Testis (tissue), 5 donors: ENCODE measurements at places on chromosomes 13 and 19. TPM values are rescaled to one million over a fixed set of nuclear protein-coding genes. Genes with fewer than 3 reads are reported as not detected.

DNA sequence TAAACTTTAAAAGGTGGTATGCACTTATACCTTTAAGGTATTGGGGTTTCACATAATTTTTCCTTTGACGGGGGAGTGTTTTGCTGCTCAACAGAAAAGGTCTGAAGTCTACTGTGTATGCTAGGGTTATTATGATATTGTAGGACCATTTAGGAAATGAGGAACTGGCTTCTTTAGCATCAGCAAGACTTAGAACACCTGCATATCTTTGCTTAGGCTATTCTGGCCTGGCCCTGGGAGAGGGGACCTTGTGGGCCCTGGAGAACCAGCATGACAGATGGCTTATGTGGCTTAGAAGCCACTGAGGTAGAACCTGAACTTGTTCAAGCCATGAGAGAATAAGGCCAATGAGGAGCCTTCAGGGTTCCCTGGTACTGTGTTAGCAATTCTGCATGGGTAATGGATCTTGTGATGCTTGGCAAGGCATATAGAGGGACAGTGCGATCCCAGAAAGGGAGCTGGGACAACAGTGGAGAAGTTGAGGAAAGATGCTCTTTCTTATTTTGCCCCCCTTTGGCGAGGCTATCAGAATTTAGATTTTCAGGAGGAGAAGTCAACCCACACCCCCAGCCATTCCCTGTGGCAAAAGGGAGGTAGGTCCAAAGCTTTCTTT, 4.3 kb downstream of the RGCC start:
- H3K36me3 ChIP-seq = no peaks in the 10 kb centered on the region
- H3K4me1 ChIP-seq = peaks cover 5% of the 10 kb centered on the region
- DNase-seq = no peak
- no peak overlapping the region for H3K4me3 ChIP-seq

Gene COQ8B
- total RNA-seq = 56.6 TPM

Gene RBM26
- total RNA-seq = 66.1 TPM

Gene CEACAM4
- 1.7 TPM for total RNA-seq
